Hypothalamus (tissue), 51 donors: ENCODE measurements at places on chromosomes 1 and 21.

GRCh38 chr1:83130886-83131691 is 867.8 kb downstream of the TTLL7 start:
- DNase-seq, result no peak

- DNase-seq, result no peak
Observed at GRCh38 chr1:178543290-178543607, 30.3 kb downstream of the TEX35 start.

- DNase-seq, result no peak
Observed at GRCh38 chr1:14607295-14607694, 8.8 kb downstream of the KAZN start.

GRCh38 chr1:235275223-235275622 is 52.8 kb downstream of the ARID4B start:
- DNase-seq, result no peak
